ENCODE measurements at places on chromosomes 2 and 18.
A peak's percentile ranks its signal among the peaks of the same experiment; 100 is the strongest.

DNA sequence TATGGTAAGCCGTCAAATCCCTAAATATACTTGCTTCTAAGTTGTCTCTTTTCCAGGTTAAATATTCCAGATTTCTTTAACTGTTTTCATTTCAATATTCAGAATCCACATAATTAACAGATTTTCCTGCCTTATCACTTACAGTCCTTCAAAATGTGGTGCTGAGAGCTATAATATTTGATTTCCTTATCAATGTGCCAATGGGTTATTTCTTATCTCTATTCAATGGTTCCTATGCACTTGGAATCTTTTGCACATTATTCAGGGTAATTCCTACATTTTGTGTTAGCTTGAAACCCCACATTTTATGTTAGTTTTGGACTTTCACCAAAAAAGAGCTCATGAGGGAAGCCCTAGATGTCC is 173.5 kb downstream of the ZFP36L2 start:
- DNase-seq: no peak
- H3K36me3 ChIP-seq: no peaks in the 10 kb centered on the region
- H3K27me3 ChIP-seq: no peaks in the 10 kb centered on the region
- H3K4me1 ChIP-seq: peaks cover 19% of the 10 kb centered on the region
- H3K27ac ChIP-seq: no peak overlapping the region

- H3K36me3 ChIP-seq: no peaks in the 10 kb centered on the region
- peak overlapping the region; percentile 86 for H3K27ac ChIP-seq
- no peak overlapping the region for H3K4me3 ChIP-seq
- H3K4me1 ChIP-seq: peaks cover 37% of the 10 kb centered on the region
- H3K27me3 ChIP-seq: no peaks in the 10 kb centered on the region
Measured at GRCh38 chr2:38076152-38076709, 280 bp upstream of the CYP1B1 start.

DNA sequence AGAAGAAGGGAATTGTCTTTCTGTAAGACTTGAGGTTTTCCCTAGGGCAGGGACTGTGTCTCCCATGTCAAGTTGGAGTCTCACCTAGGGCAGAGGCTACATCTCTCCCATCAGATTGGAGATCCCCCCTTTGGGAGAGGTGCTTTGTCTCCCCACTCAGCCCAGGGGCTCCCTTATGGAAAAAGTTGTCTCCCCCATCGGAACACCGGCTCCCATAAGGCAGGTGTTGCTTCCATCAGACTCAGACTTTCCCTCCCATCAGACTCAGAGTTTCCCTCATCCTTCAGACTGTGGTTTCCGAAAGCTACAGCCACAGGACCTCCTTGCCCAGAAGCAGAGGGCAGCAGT is 5.8 kb downstream of the ANKRD53 start:
- H3K4me3 ChIP-seq: no peak overlapping the region
- no peak overlapping the region for H3K27ac ChIP-seq
- H3K36me3 ChIP-seq: peaks cover 11% of the 10 kb centered on the region
- no peak for DNase-seq
- no peaks in the 10 kb centered on the region for H3K27me3 ChIP-seq

GRCh38 chr2:133765658-133766057 is 197.4 kb upstream of the NCKAP5 start:
- no peak overlapping the region for H3K27ac ChIP-seq
- H3K27me3 ChIP-seq: no peaks in the 10 kb centered on the region
- H3K36me3 ChIP-seq: no peaks in the 10 kb centered on the region
- no peaks in the 10 kb centered on the region for H3K4me1 ChIP-seq

GRCh38 chr18:38067821-38068220 is 502.2 kb upstream of the CELF4 start:
- H3K27me3 ChIP-seq: no peaks in the 10 kb centered on the region
- DNase-seq: no peak
- no peak overlapping the region for H3K4me3 ChIP-seq
- H3K27ac ChIP-seq: no peak overlapping the region
- no peaks in the 10 kb centered on the region for H3K36me3 ChIP-seq
- no peaks in the 10 kb centered on the region for H3K4me1 ChIP-seq

DNA sequence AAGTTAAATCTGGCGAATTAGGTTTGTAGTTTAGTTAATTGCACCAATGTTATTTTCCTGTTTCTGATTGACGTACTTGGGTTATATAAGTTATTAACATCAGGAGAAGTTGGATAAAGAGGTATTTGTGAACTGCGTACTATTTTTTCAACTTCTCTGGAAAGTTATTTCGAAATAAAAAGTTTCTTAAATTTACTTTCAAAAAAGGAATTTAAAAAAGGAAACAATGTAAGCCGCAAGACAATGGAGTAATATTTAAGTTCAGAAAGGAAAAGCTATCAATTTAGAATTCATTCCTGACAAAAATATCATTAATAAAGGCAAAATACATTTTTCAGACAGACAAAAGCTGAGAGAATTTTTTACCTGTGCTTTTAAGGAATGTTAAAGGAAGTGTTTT is 47.7 kb downstream of the RAB10 start:
- no peak overlapping the region for H3K4me3 ChIP-seq
- no peak overlapping the region for H3K27ac ChIP-seq

All from body of pancreas (tissue), 4 donors.